Right lobe of liver (tissue), 6 donors: ENCODE measurements at places on chromosomes 16 and 17. TPM values are rescaled to one million over a fixed set of nuclear protein-coding genes. Genes with fewer than 3 reads are reported as not detected.

KRTAP3-1 gene
- total RNA-seq, result not detected

DNA sequence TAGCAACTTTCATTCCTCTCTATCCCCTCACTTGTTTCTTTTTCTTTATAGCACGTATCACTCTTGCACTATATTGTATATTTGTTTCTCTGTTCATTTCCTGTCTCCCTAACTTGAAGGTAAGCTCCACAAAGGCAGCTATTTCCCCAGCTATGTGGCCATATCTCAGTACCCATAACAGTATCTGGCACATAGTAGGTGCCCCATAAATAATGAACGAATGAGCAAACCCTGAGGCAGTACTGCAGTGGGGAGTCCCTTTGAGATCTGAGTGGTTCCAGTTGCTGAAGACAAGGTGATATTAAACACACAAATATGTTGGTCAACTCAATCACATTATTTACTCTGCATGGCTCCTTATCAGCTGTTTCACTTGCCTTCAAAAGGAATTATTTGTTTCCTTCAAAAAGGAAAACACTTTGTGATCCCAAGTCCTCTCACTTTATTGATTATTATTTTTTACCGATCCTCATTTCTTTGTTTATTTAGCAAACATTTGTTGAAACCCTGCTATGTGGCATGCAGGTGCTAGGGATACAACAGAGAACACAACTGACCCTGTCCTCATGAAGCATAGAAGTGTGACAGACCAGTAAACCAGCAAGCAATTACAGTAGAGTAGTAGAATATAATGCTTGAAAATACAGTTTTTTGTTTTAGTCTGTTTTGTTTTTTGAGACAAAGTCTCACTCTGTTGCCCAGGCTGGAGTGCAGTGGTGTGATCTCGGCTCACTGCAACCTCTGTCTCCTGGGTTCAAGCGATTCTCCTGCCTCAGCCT lies 5.7 kb upstream of the ADAP2 start:
- no peaks in the 10 kb centered on the region for H3K4me1 ChIP-seq
- H3K27ac ChIP-seq, result no peak overlapping the region
- H3K4me3 ChIP-seq, result no peak overlapping the region

- peaks cover 7% of the 10 kb centered on the region for H3K27me3 ChIP-seq
Measured at GRCh38 chr16:2966808-2967191, 2.3 kb upstream of the PAQR4 start.

GRCh38 chr16:6682142-6682811 lies 650.4 kb upstream of the RBFOX1 start:
- no peaks in the 10 kb centered on the region for H3K27me3 ChIP-seq
- no peak overlapping the region for H3K4me3 ChIP-seq

- H3K36me3 ChIP-seq, result no peaks in the 10 kb centered on the region
- no peak overlapping the region for H3K4me3 ChIP-seq
- H3K4me1 ChIP-seq, result no peaks in the 10 kb centered on the region
- H3K27me3 ChIP-seq, result no peaks in the 10 kb centered on the region
- H3K27ac ChIP-seq, result no peak overlapping the region
- no peak for DNase-seq
Measured at GRCh38 chr17:5741810-5742209, 157.5 kb upstream of the NLRP1 start.

DNA sequence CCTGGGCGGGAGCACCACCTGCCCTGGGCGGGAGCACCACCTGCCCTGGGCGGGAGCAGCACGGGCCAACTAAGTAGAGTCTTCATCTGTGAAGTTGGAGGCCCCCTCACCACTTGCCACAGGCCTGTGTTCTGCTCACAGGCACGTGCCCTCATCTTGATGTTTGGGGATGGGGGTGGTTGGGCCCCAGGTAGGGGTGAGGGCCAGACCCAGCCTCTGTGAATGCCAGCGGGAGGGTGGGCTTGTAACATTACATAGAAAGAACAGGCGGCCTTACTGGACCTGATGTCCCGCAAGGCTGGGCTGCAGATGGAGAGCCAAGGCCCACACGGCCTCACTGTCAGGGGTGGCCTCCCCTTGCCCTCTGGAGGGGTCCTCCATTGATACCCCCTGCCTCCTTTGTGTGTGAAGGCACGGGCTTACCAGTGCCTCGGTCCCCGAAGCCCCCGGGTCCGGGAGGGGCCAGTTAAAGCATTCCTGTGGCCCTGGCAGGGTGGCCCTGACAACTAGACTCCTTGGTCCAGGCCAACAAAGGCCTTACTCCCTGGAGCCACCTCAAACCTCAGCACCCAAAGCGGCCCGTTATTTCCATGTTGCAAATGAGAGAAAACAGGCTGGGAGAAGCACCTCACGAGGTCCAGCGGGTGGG lies 1.1 kb upstream of the SLC16A3 start:
- no peaks in the 10 kb centered on the region for H3K36me3 ChIP-seq
- peak overlapping the region; percentile 52 for H3K4me3 ChIP-seq
- H3K4me1 ChIP-seq, result no peaks in the 10 kb centered on the region
- H3K27ac ChIP-seq, result peak overlapping the region; percentile 64
